Tibial nerve (tissue), 4 donors: ENCODE measurements at places on chromosomes 6 and 20.

DNA sequence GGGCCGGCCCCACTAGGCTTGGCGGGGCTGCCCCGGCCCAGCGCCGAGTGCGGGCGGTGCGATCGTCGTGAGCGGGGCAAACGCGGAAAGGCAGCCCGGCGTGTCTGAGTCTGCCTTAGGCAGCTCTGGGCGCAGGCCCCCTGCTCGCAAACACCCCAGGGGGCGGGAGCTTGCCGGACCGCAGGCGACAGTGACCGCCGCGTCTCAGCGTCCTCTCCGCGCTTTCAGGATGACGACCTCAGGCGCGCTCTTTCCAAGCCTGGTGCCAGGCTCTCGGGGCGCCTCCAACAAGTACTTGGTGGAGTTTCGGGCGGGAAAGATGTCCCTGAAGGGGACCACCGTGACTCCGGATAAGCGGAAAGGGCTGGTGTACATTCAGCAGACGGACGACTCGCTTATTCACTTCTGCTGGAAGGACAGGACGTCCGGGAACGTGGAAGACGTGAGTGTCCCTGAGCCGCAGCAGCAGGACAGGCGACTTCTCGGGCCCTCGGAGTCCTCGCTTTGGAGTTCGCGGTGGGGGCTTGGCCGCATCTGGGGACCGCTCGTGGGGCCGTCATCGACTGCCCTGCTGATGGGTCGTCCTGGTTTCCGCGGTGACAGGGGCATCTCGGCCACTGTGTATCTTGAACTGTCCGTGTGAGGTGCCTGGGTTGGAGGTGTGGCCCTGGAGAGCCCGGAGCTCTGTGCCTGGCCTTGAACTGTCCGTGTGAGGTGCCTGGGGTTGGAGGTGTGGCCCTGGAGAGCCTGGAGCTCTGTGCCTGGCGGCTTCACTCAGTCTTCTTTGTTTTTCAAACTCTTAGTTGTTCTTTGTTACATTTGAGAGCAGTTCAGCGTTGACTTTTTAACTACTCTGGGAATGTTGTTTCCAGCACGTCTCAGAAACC lies 786 bp downstream of the ADRM1 start:
- no peak for DNase-seq
- peak overlapping the region; percentile 69 for H3K4me3 ChIP-seq
- H3K27me3 ChIP-seq = no peaks in the 10 kb centered on the region
- H3K4me1 ChIP-seq = peaks cover 4% of the 10 kb centered on the region
- peak overlapping the region; percentile 99 for H3K27ac ChIP-seq
- peaks cover 48% of the 10 kb centered on the region for H3K36me3 ChIP-seq

DNA sequence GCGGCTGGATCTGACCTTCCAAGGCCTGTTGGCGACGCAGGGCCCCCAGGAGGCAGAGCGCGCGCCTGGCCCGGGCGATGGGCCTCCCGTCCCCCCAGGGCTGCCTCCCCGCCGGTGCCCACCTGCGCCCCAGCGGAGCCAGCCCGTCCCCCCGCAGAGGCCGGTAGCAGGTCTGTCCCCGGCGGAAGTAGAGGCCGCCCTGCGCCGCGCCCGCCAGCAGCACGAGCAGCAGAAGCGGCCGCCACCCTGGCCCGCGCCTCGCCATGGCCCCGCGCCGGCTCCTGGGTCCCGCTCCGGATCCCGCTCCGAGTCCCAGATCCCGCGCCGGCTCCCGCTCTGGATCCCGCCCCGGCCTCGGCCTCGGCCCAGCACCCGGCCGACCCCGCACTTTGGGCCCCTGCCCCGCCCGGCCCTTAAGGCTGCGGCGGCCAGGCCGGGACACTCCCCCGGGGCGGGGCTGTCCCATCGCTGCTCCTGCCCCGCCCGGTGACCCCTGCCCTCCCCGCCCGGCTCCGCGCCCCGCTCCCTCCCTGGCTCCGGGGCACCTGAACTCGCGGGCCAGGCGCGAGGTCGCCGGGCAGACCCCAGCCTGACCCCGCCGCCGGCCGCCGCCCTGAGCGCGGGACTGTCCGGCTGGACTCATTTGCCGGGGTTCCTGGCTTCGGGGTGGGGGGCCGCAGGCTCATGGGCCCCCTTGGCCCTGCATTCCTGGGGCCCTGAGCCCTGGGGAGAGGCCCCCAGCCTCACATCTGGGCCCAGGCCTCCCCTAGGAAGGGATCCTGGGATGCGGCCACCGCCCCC lies at the start of gene CTSZ:
CTSZ (minus strand) TSS at position 391 of the 801 bp plus-strand sequence; CDS start at position 265, 126 bp downstream.
- peaks cover 50% of the 10 kb centered on the region for H3K4me1 ChIP-seq
- peak within 1 kb of the TSS; percentile 96 for H3K27ac ChIP-seq
- H3K4me3 ChIP-seq = peak within 1 kb of the TSS; percentile 85
- peaks cover 13% of the 10 kb centered on the region for H3K36me3 ChIP-seq
- no peaks in the 10 kb centered on the region for H3K27me3 ChIP-seq

DNA sequence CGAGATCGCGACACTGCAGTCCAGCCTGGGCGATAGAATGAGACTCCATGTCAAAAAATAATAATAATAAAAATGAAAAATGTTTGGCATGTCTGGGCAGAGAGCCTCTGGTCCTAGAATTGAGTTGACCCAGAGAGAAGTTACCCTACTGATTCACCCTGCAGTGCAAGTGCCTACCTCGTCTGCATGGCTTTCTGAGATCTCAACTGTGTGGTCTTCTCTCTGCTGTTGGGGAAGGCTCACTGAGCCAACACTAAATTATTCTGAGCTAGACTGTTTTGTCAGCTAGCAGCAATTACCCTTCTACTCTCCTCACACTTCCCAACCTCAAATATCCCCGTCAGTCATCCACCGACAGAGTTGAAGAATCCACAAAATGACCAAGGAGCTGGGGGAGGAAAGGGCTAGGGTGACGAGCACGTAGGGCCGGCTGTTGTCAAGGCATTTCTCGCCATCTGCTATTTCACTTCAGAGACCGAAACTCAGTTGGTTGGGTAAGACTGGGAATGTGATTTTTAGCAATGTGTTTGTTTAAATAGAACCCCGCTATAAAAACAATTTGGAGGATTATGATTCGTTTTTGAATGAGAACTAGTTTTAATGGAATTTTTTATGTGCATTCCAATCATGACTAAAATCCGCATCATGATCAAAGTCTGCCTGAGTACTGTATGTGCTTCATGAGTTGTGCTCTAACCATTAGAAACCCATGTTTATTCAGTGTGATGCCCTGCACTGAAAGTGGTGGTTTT lies 9.4 kb downstream of the MAS1 start:
- no peaks in the 10 kb centered on the region for H3K27me3 ChIP-seq
- no peak overlapping the region for H3K4me3 ChIP-seq
- H3K36me3 ChIP-seq = no peaks in the 10 kb centered on the region
- no peaks in the 10 kb centered on the region for H3K4me1 ChIP-seq

DNA sequence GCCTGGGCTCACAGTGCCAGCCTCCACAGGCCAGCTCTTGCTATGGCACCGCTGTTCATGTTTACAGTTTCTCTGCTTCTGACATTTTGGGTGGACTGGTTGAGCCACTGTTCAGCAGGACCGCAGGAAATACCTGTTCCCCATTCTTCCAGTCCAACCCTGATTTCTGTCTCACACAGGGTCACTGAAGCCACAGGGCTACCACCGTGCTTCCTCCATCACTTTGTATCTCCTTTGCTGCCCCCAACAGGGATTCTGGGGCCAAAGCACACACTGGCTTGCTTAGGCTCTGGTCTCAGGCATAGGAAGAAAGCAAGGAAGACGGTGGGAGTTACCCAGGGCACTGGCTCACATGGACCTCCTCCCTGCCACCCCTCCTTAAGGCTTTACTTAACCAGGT lies 164.5 kb downstream of the UNC5CL start:
- H3K4me3 ChIP-seq = no peak overlapping the region
- DNase-seq = no peak
- no peaks in the 10 kb centered on the region for H3K4me1 ChIP-seq
- H3K27ac ChIP-seq = no peak overlapping the region

- peak overlapping the region; percentile 44 for H3K4me3 ChIP-seq
- H3K27ac ChIP-seq = no peak overlapping the region
- H3K36me3 ChIP-seq = no peaks in the 10 kb centered on the region
- no peaks in the 10 kb centered on the region for H3K27me3 ChIP-seq
Measured at GRCh38 chr6:107488875-107489635, 862 bp upstream of the SOBP start.

GRCh38 chr6:10999994-11000393 lies 44.1 kb downstream of the ELOVL2 start:
- H3K27ac ChIP-seq = no peak overlapping the region
- H3K4me3 ChIP-seq = no peak overlapping the region
- H3K36me3 ChIP-seq = no peaks in the 10 kb centered on the region
- DNase-seq = no peak
- H3K4me1 ChIP-seq = no peaks in the 10 kb centered on the region
- H3K27me3 ChIP-seq = no peaks in the 10 kb centered on the region

- no peak for DNase-seq
- no peaks in the 10 kb centered on the region for H3K4me1 ChIP-seq
- no peak overlapping the region for H3K27ac ChIP-seq
Measured at GRCh38 chr6:104162036-104162669, 697.6 kb downstream of the HACE1 start.

- peak within 1 kb of the TSS; percentile 81 for H3K27ac ChIP-seq
- peaks cover 74% of the 10 kb centered on the region for H3K4me1 ChIP-seq
- peaks cover 38% of the 10 kb centered on the region for H3K36me3 ChIP-seq
- H3K27me3 ChIP-seq = no peaks in the 10 kb centered on the region
- DNase-seq = no peak
Measured at GRCh38 chr20:62938105-62938888, at the start of gene GID8. Gene GID8, plus strand, starts transcription at chr20:62938147. Its CDS starts 3,356 bp downstream, at chr20:62941503.

GRCh38 chr20:64159286-64159680 lies 5.0 kb upstream of the MYT1 start:
- H3K36me3 ChIP-seq = no peaks in the 10 kb centered on the region
- no peak overlapping the region for H3K4me3 ChIP-seq
- DNase-seq = no peak
- no peaks in the 10 kb centered on the region for H3K4me1 ChIP-seq

DNA sequence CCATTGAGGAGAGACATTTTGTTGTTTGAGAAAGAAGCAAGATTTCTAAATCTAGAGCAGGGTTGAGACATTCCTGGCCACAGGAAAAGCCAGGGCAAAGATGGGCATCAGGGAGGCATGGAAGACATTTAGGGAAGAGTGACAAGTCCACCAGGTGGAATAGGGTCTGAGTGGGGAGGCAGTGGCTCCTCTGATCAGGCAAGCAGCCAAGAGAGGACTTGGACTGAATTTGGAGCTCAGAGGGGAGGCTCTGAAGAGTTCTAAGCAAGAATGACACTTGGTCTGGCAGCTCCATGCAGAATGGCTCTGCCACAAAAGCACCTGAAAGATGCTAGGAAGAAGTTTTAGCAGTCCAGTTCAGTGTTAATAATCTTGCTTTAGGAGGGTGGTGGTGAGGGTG lies 120.8 kb downstream of the FYN start:
- no peak overlapping the region for H3K27ac ChIP-seq
- DNase-seq = no peak
- no peaks in the 10 kb centered on the region for H3K36me3 ChIP-seq
- H3K4me1 ChIP-seq = peaks cover 40% of the 10 kb centered on the region

DNA sequence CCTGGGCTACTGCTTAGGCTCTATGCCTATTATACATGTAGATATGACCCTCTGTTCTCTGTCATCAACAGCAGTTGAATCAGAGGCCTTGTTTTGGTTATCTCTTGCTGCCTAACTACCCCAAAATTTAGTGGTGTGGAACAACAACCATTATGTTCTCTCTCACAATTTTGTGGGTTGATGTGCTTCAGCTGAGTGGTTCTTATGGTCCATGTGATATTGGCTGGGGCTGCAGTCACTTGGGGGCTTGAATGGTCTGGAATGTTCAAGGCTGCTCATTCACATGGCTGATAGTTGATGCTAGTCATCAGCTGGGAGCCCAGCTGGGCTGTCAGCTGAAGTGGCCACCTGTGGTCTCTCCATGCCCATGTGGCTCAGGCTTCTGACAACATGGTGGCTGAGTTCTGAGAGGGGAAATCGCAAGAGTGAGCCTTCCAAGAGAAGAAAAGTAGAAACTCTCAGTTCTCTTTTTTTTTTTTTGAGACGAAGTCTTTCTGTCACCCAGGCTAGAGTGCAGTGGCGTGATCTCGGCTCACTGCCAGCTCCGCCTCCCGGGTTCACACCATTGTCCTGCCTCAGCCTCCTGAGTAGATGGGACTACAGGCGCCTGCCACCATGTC lies 47.8 kb downstream of the SHLD1 start:
- DNase-seq = no peak
- H3K27me3 ChIP-seq = no peaks in the 10 kb centered on the region

DNA sequence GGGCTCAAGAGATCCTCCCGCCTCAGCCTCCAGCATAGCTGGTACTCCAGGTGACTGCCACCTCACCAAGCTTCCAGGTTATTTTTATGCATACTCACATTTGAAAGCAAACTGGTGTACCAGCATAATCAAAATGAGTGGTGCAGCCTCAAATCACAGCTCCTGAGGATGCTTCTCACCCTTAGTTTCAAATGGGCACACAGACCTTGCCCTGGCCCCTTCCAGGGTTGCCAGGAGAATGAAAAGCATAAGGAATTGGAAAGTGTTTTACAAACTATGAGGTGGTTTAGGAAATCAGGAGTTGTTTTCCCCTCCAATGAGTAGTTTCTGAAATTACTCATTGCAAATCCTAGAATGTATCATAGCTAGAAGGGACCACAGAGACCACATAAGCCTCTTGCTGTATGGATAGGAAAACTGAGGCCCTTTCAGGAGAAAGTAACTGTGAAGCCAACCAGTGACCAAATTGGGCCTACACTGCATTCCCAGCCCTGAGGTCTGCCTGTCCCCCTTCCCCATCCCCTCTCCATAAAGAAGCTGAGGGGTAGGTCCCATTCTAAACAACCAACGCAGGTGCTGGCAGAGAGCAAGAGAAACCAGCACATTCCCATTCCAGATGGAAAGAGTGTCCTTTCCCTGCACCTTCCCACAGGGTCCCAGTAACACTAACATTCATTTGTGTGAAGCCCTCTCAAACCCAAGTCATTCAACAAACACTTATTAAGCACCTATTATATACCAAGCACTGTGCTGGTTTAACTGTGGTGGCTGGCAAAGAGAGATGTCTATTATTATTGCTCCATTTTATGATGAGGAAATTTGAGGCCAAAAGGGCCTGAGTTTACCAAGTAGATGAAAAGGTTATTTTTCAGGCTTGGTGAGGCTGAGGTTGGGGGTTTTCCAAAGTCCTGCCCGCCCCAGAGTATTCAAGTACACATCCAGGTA lies 2.1 kb upstream of the E2F1 start:
- no peak for DNase-seq
- H3K36me3 ChIP-seq = no peaks in the 10 kb centered on the region
- H3K27me3 ChIP-seq = no peaks in the 10 kb centered on the region
- no peak overlapping the region for H3K27ac ChIP-seq

- no peak overlapping the region for H3K27ac ChIP-seq
- H3K36me3 ChIP-seq = no peaks in the 10 kb centered on the region
- H3K27me3 ChIP-seq = no peaks in the 10 kb centered on the region
- no peaks in the 10 kb centered on the region for H3K4me1 ChIP-seq
- no peak overlapping the region for H3K4me3 ChIP-seq
- no peak for DNase-seq
Measured at GRCh38 chr6:48429021-48429420, 318.0 kb upstream of the PTCHD4 start.
